ENCODE measurements at places on chromosomes 1 and 21.

GRCh38 chr1:65020774-65021173, 54.4 kb upstream of the JAK1 start:
- DNase-seq = no peak

GRCh38 chr1:190001187-190001586, 476.5 kb downstream of the BRINP3 start:
- no peak for DNase-seq

DNA sequence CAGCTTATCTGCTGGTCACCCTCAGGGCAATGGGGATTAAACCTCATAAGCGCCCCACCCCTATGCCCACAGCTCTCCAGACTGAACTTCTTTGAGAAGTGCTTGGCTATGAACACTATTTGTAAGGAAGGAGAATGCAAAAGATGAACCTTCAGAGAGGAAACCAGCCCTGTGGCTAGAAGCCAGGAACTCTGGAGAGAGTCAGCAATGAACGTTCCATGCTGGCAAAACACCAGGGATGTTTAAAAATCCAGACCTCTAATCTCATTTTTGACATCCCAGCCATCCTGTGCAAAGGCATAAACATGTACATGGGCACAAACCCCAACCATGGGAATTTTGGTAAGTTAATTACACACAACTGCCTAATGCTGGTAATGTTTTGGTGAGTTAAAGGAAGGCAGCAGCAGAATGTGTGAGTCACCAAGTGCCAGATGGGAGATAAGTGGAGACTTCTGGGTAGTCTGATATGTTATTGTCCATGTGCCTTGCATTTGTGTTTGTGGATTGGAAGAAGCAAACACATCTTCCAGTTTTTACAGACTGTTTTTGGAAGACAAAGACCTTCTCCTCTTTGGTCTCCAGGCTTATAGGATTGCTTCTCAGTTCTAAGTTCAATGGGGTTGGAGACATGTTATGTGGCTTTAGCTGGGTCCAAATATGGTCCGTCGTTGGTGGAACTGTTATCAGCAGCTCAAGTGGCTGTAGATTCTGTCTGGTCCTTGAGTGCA, 174.1 kb upstream of the ETV3 start:
- no peak for DNase-seq

- DNase-seq = no peak
These were observed 6.0 kb upstream of the NLRP3 start for GRCh38 chr1:247409869-247410544.

DNA sequence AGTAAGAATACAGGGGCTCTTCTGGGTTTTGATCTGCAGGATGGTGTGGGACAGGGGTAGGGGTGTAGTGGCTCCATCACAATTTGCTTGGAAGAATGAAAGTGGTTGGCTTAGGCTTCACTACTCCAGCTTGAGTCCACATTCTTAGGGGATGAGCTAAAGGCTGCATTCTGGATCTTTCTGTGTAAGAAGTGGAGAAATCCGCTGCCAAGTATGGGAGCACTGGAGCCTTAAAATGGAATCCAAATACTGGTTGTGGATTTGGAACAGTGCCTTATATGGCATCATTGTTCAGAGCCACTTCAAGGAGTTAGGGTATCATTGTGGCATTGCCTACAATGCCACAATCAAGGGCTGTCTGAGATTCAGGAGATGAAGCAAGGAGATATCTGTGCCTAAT, 187.1 kb downstream of the LMO4 start:
- no peak for DNase-seq

GRCh38 chr1:33609739-33610138, 137.3 kb downstream of the ZSCAN20 start:
- no peak for DNase-seq

- DNase-seq = no peak
These were observed 384.7 kb upstream of the VAMP3 start for GRCh38 chr1:7386226-7387052.

Data from OCI-LY7 (cell line).